H7 (cell line): ENCODE measurements at places on chromosomes 11 and 22.

- DNase-seq = no peak
Observed at GRCh38 chr22:46148336-46148735, 2.0 kb upstream of the PPARA start.

GRCh38 chr22:29343313-29343805, 27.9 kb upstream of the RASL10A start:
- DNase-seq = peak; percentile 70

DNA sequence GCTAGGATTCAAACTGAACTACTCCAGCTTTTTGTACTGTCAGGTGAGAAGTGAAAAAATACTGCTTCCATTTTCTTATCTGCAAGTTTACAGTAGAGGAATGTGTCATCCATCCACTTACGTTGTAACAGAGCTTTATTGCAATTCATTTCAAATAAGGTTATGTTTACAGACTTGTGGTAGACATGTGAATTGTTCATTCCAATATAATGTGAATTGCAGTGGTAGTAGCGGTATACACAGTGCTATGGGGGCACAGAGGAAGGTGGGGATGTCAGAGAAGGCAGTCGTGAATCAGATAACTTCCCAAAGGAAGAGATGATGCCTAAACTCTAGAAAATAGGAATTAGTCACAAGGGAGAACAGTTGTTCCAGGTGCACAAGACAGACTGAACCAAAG, 42.5 kb downstream of the CEP57 start:
- no peak for DNase-seq

GRCh38 chr22:49961601-49962011, 1.0 kb downstream of the PIM3 start:
- DNase-seq = peak; percentile 83

DNA sequence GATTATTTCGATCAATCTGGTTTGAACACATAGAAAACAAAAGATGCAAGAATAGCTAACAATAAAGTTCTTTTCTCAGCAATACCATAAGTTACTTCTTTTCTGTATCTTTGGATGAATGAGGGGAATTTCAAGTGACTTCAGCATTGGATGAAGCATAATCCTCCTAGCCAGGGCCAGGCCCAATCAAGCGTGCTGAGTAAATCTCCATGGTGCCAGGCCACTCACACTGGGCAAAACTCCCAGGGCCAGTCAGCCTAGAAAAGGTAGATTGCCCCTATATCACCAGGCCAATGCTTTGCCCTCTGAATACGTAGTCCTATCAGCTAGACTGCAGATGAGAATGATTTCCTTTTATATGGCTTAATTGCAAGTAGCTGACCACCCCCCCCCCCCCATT, 6.0 kb downstream of the CNTF start:
- DNase-seq = no peak

DNA sequence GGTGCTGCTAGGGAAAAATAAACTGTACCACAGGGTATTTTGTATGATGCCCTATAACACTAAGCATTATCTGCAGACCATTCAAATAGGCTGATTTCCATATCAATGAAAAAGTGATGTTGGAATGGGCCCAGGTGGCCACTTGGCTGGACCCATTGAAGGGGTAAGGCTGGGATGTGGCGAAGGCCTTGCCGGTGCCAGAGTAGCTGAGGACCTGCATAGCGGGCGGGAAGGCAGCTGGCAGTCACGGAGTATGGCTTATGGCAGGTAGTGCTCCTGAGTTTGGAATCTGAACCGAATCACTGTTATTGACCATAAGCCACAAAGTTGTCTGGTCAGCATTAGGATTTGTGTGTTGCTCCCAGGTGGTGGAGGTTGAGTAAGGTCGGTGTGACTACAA, 131.0 kb downstream of the MICAL2 start:
- no peak for DNase-seq

DNA sequence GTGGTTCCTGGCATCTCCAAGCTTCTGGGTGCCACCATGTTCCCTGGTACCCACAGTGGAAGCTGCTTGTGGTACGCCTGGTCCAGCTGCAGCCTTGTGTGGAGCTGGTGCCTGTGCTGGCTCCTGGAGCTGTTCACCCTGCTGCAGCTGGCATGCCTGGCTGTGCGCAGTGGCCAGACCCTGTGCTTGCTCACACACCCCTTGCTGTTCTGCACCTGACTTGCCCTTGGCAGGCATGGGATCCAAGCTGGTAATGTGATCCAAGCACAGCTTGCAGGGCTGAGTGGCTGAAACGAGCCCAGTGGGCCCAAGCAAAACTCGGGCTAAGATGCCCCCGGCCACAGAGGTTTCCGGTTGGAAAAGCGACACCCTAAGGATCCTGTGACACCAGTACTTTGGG, 104.7 kb upstream of the CLMP start:
- no peak for DNase-seq

DNA sequence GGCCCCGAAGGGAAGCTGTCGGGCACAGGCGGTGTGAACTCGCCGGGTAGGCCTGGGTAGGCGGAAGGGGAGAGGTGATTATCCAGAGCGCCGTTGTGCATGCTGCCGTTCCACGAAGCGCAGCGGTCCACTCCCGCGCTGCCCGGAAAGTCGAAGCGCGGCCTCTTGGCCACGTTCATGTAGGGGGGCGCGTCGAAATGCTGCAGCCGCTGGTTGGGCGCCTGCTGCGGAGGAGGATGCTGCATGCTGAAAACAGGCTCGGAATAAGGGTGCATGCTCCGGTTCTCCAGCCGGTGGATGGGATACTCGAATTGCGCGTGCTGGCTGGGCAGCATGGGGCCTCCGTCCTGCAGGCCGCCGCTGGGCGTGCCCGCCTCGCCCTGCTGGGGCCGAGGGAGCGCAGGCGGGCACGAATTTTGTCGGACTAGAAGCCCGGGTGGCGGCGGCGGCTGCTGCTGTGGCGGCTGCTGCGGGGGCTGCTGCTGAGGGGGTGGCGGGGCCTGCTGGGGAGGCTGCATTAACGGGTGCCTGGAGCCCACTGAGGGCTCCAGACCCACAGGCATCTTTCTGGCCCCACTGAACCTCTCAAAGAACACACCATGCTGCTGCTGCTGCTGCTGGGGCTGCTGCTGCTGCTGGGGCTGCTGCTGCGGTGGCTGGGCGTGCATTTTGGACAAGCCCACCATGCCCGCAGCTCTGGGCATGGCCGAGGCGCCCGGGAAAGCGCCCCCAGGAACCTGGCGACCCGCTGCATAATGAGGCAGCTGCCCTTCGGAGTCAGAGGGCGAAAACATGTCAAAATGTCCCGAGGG, 2.3 kb downstream of the MN1 start:
- DNase-seq = peak; percentile 79

GRCh38 chr11:357582-357981, 11.7 kb upstream of the B4GALNT4 start:
- no peak for DNase-seq

DNA sequence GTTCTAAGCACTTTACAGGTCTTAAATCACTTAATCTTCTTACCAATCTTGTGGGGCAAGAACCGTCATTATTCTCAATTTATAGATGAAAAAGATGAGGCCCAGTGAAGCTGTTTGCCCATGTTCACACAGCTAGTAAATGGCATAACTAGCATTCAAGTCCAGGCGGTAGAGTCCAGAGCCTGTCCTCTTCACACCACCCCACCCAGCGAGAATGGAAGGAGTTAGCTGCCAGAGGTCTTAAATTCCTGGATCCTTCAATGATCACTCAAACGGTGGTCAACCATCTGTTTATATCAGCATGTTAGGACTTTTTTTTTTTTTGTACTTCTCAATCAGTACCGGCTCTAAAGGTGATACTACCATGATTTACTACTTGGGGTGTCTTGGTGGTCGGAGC, 43.3 kb downstream of the PARVA start:
- no peak for DNase-seq

DNA sequence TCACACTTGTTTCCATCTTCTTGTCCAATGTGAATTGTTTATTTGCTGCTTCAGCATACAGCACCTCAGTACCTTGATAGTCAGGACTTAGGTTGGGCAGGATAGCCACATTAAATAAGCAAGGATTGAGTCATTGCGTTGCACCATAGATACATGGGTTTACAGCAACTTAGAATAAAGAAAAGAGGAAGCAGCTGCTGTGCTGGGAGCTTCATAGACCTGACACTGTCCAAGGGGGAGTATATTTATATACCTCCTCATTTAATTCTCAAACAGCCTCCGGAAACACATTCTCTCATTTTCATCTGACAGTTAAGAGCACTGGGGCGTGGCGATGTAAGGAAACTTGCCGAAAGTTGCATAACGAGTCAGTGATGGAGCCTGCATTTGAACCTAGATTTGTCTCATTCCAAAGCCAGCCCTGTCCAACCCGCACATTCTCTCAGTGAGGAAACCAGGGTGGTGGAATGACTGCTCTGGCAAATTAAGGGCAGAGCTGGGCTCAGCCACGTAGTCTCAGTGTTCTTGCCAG, 42.2 kb downstream of the UBASH3B start:
- DNase-seq = no peak

- DNase-seq = no peak
Observed at GRCh38 chr11:8947230-8947943, 4.6 kb upstream of the ASCL3 start.

DNA sequence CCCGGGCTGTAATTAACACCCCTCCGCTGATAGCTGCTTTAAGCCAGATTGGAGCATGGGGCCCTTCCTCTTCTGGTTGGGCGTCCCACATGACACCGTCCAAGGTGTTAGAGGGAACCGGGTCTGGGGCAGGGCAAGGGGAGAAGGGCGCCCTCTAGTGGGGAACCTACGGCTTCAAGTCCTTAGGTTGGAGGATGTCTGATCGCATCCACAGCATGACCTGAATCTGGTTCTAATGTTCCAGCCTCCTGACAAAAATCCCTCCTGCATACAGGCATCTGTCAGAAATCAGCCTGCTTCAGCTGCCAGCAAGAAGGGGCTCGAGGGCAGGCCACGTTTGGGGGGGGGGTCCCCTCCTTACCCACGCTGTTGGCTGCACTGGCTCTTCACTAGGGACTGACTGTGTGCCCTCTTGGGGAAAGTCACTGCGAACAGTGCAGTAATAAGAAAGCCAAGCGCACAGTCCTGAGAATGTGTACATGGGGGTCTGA, 94.2 kb upstream of the TBCEL start:
- DNase-seq = peak; percentile 92

DNA sequence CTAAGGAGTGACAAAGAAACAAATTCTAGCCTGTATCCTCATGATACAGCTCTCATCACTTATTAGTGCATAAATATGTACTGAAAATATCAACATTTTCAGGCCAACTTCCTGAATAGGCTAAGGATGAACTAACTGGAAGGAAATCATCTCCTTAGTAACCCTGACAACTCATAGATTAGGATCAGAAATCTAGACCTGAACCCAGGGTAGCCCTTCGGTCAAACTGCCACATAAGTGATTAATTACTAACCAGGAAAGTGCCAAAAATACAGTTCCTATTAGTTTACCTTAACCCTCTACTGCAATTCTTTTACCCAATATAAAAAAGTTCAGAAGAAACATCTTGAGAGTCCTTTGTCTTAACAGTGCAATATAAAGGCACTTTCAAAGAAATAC, 40.0 kb downstream of the AMBRA1 start:
- DNase-seq = no peak

DNA sequence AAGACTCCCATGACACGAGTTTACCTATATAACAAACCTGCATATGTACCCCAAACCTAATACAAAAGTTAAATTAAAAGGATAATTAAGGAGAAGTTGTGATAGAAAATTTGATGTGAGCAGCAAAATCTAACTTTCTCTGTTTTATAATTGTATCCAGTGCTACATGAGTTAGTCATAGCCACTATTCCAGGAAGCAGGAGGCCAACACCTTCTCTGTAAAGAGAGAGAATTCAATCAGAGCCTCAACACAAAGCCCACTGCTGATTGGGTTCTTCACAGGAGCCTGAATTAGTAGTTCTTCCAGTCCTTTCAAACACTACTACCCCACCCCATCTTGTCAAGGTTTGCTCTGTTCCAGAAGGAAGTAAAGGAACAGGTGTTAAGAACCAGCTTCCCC, 84.2 kb downstream of the BLID start:
- DNase-seq = no peak

DNA sequence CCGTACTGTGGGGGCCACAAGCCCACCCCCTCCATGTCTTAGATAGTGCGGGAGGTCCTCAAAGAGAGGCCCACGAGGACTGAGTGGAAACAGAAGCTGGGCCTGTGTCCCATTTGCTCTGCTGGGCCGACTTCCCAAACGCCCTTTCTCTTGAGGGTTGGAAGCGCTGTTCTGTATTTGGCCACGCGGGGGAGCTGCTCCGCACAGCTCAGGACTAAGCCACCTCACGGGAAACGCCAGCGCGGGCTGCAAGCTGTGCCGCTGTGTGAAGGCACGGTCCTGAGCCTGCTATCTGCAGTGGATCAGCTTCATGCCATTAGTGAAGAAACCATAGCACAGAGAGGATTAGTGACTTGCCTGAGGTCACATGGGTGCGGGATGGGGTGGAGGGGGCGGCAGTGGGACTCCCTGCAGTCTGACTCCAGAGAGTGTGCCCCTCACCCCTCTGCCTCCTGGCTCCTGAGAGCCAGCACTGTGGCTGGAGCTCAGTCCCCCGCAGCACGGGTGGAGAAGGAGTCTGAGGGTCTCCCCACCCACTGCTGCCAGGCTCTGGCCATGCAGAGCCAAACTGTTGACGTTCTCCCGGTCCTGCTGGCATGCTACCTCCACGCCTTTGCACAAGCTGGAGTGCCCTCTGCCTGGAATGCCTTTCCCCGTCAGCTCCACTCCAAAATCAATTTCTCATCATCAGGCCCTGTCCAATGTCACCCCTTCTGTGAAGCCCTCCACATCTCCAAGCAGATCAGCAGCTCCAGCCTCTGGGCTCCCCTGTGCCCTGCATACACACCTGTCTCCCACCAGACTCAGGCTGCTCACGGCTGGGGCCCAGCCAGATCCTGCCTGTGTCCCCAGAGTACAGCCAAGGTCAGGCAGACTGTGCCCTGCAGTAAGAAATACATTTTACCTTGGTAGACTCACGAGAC, 51.5 kb upstream of the LRRC32 start:
- DNase-seq = peak; percentile 88

DNA sequence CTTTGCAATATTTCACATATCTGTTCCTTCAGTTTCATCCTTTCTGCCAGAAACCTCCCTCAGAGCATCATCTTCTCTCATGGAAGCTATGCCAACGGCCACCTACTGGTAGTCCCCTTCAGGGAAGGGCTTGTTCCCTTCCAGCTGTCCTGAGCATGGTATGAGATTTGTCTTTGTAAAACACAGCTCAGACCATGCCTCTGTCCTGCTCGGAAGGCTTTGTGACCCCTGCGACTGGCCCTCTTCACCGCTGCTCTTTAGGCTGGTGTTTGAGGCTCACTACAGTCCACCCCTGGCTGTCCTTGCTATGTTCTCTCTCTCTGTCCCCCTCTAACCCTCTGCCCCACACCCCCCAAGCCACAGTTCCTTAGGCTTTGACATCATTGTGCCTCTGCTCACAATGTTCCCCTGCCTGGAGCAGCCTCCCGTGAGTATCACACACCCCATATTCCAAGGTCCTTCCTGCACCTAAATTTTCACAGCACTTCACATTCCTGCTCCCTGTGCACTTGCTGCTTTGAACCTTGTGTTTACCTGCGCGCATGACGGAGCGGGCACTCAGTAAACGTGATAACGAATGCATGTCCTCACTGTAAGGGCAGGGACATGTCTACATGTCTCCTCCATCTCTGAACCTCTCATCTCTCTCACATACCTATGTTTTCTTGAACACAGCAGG, 24.0 kb upstream of the ACER3 start:
- DNase-seq = no peak

- DNase-seq = no peak
Observed at GRCh38 chr11:28168718-28169117, 60.5 kb downstream of the METTL15 start.
